Cortex of kidney (tissue), 1 donor: ENCODE measurements at places on chromosomes 3 and 15.

- DNase-seq = no peak
Measured at GRCh38 chr3:8996681-8997121, 33.4 kb upstream of the RAD18 start.

DNA sequence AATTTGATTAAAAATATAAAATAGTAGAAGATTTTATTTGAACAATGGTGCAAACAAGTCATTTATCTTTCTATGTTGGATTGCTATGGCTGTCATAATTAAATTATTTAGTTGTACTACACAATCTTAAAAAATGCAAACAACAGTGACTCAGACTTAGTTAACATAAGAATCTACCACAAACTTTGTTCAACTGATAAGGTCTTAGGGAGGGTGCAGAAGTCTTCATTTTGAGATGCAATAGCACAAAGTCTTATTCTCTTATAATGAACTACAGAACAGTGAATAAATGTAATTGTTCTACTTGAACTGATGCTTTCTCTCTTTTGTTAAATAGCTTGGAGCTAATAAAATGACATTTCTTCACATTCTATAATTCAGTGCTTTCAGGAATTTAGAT is 482.8 kb upstream of the NAALADL2 start:
- DNase-seq = no peak

- no peak for DNase-seq
Measured at GRCh38 chr3:154972951-154973350, 107.2 kb upstream of the MME start.

GRCh38 chr3:159859424-159859823 is 129.2 kb upstream of the IL12A start:
- DNase-seq = no peak

DNA sequence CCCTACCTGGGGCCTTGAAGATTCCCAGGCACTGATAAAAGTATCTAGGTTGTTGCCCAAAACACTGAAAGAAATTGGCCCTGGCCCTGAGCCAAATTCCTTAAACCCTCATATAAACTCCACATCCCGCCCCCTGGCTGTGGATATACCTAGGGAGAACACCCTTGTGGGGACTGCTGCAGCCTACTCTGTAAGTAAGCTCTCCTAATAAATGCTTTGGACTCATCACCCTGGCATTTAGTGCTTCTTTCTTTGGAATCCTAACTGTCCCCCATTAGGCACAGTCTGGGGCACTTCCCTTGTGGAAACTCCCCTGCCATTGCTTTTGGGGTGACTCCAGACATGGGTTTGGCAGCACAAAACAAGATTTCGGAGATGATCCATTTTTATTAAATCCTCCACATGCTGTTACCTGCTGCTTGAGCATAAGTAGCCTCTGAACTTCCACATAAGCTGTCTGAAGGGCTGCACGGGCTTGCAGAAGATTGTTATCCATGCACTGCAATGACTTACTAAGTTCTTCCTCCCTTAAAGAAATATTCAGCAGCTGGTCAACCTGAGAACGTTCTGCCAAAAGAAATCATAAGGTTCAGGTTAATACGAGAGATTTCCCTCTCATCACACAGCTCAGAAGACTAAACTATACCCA is 46.4 kb downstream of the ZNF106 start:
- no peak for DNase-seq

GRCh38 chr3:63988943-63989342 is 34.4 kb downstream of the PSMD6 start:
- DNase-seq = no peak
